Type B pancreatic cell (in vitro differentiated cells): ENCODE measurements at places on chromosomes 16 and 17. TPM values are rescaled to one million over a fixed set of nuclear protein-coding genes. Genes with fewer than 3 reads are reported as not detected.

DNA sequence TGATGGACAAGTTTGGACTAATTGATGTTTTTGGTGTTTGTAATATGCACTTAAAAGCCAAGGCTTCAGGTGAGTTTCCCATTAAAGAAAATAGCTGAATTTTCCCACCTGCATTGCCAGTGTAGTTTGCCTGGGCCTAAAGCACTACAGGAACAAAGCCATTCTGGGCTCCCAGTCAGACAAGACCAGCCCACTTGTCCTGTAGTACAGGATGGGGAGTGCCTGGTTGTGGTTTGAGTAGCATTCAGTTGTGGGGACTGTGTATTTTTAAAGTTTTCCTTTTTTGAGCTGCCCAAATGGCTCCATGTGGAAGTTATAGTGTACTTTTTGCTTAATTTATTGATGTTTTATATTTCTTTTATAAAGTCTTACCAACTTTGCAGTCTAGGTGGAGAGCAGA, 91.7 kb downstream of the TANGO6 start:
- H3K27me3 ChIP-seq = no peaks in the 10 kb centered on the region
- peaks cover 7% of the 10 kb centered on the region for H3K36me3 ChIP-seq

DNA sequence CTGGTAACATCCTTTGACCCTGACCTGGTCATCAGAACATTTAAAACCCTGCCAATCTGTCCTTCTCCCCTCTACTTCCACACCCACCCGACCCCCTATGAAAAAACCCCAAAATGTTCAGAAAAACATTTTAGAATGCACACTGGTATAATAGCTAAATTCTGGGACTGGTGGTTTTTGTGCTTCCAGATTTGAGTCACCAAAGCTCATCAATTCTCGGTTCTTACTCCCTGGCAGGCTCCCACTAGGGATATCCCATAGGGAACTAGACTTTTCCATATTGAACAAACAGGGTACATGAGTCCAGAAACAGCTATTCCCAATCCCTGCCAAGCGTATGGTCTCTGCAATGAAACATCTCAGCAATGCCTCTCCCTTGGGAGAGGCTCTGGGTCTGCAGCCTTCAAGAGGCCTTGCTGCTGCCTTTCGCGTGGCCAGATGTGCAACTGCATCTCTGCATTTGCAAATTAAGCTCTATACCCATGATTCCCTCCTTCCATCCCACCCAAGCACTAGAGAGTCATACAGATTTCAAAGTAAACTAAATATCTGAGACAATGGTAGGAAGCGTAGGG, 67.7 kb downstream of the SMG6 start:
- no peak overlapping the region for H3K27ac ChIP-seq
- DNase-seq = no peak
- peak overlapping the region; percentile 28 for H3K4me3 ChIP-seq
- H3K36me3 ChIP-seq = peaks cover 6% of the 10 kb centered on the region
- no peaks in the 10 kb centered on the region for H3K27me3 ChIP-seq
- H3K4me1 ChIP-seq = peaks cover 37% of the 10 kb centered on the region

DNA sequence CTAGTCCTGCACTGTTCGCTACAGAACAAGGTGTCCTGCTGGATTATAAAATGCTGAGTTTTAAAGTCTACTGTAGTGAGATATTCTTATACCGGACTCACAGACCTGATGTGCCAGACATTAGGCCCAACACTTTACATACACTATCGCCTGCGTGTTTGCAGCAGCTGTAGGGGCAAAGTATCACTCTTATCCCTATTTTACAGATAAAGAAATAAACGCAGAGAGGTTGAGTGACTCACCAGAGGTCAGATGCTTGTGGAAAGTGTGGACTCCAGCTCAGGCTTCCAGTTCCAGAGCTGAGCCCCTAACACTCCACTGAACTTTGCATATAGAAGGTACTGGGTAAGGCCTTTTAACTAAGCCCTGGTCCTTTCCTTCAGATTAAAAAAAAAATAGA, 47.4 kb downstream of the PLXDC1 start:
- peaks cover 7% of the 10 kb centered on the region for H3K27me3 ChIP-seq
- DNase-seq = no peak
- H3K4me1 ChIP-seq = peaks cover 16% of the 10 kb centered on the region
- H3K4me3 ChIP-seq = no peak overlapping the region
- no peaks in the 10 kb centered on the region for H3K36me3 ChIP-seq
- no peak overlapping the region for H3K27ac ChIP-seq

GRCh38 chr16:10103118-10103517, 79.1 kb downstream of the GRIN2A start:
- no peak overlapping the region for H3K27ac ChIP-seq
- no peaks in the 10 kb centered on the region for H3K36me3 ChIP-seq
- H3K4me1 ChIP-seq = no peaks in the 10 kb centered on the region
- H3K27me3 ChIP-seq = peaks cover 35% of the 10 kb centered on the region
- no peak overlapping the region for H3K4me3 ChIP-seq
- no peak for DNase-seq

DNA sequence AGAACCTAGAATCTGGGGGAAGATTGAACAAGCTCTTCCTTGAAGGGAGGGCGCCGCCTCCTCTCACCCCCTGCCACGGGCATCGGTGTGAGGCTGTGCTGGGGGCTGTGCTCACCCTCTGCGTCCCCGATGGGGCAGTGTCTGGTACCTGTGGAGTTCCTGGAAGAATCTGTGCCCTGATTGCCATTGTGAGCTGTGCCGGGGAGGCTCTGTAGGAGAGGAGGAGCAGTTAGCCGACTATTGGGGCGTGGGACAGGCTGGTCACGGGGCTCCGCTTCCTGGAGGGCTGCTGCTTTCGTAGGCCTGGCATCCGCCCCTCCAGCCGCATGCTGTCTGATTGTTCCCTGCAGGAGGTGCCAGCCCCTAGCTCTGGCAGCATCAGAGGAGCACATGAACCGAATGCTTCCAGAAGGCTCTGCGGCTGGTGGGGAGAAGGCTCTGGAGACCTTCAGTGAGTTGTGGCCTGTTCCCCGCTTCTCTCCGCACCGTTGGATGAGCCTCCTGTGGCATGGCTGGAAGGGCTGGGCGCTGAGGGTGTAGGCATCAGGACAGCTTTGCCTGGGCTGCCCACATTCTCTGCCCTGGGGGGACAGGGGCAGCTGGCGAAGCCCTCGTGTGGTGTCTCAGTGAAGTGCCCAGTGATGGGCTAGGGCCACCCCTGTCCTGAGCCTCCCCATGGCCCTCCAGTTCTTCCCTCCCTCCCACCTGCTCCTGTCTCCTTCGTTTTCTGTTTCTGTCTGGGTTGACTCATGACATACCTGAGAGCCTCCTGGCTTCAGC, 86.9 kb downstream of the SEC14L1 start:
- no peak for DNase-seq
- H3K4me1 ChIP-seq = peaks cover 10% of the 10 kb centered on the region
- no peak overlapping the region for H3K27ac ChIP-seq
- H3K4me3 ChIP-seq = no peak overlapping the region
- H3K27me3 ChIP-seq = no peaks in the 10 kb centered on the region

DNA sequence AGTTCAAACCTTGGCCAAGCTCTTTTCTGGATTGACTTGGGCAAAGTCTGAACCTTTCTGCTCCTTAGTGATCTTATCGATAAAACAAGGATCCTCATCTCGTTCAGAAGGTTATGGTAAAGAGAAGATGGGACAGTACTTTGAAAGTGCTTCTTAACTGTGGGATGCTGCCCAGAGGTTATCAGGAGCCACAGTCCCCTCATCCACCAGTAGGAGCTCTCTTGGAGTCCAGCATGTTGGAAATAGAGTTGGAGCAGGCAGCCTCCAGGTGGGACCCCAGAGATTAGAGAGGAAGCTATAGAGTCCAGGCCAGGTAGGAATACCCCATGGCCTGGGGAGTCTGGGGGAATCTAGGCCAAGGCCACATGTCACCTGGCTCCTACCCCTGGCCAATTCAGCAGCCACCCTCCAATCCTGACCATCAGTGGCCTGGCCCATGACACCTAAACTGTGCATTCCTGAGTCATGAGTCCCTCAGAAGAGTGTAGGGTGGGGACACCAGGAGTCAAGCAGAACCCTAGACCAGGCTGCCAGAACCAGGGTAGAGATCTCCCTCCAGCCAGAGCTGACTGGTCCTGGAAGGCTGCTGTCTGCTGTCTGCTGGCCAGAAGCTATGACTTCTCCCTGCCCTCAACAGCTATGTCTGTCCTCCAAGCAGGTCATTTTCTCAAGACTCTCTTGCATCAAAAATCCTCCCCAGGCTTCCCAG, 144.3 kb downstream of the AIPL1 start:
- H3K4me1 ChIP-seq = peaks cover 4% of the 10 kb centered on the region
- H3K27me3 ChIP-seq = no peaks in the 10 kb centered on the region
- no peak for DNase-seq
- no peak overlapping the region for H3K27ac ChIP-seq
- no peaks in the 10 kb centered on the region for H3K36me3 ChIP-seq

GRCh38 chr17:63096426-63096825, 130.4 kb downstream of the TANC2 start:
- no peaks in the 10 kb centered on the region for H3K27me3 ChIP-seq
- no peaks in the 10 kb centered on the region for H3K4me1 ChIP-seq
- no peak for DNase-seq
- no peak overlapping the region for H3K27ac ChIP-seq

DNA sequence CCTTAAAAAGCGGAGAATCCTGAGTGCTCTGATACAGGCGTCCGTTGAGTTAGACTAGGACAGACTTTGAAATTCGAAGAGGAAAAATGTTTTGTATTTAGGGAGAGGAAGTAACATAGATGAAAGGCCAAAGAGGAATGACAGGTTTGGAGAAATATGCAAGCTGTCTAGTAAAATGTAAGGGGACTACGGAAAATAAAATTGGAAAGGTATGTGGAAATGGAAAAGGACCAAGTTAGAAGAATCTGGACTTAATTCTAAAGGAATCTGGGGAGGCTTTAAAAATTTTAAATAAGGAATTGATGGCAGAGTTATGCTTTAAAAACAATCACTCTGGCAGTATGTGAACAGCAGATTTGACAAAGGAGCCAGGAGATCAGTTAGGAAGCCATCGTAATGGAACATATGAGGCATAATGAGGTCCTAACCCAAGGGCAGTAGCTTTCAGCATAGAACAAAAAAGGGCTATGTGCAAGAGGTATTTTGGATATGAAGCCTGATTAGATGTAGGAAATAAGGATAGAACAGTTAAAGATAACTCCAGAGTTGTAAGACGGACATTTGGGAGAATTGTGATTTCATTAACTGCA, 38.3 kb downstream of the CYB561 start:
- H3K4me3 ChIP-seq = no peak overlapping the region
- no peak for DNase-seq
- H3K27ac ChIP-seq = no peak overlapping the region
- peaks cover 12% of the 10 kb centered on the region for H3K4me1 ChIP-seq
- peaks cover 7% of the 10 kb centered on the region for H3K36me3 ChIP-seq

DNA sequence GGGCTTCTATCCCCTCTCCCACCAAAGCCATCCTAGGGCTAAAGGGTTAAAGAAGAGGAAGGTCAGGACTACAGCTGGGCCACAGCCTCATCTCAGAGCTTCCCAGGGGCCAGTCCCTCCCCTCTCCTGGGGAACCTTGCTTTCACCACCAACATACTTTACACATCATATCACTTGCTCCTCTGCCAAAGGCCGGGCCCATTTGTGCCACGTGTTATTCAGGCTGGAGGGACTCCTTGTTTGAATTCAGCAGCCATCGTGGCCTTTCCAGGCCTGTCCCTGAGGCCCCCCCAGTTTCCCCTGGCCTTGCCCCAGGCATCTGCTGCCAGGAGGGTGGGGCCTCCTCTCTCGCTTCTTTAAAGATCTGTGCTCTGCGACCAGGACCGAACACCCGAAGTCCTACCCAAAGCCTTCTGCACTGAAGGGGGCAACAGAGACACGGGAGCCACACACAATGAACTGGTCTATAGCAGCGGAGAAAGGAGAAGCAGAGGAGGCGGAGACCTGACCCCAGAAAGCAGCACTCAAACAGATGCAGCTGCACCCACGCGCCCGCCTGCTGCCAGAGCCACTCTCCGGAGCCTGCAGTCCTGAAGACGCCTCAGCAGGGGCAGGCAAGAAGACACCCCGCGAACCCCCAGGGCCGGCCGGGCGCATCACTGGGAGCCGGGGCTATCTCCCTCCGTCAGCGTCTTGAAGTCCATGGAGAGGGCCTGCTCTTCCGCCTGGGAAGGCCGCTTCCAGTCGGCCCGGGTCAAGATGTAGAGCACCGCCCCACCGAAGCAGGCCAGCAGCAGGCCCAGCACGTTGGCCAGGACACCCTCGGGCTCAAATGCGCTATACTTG, 12.1 kb downstream of the CYB561 start:
- peaks cover 27% of the 10 kb centered on the region for H3K4me1 ChIP-seq
- no peaks in the 10 kb centered on the region for H3K27me3 ChIP-seq
- no peak overlapping the region for H3K27ac ChIP-seq
- no peak overlapping the region for H3K4me3 ChIP-seq
- DNase-seq = no peak

FAM83G gene
- total RNA-seq = 8.3 and 18.5 TPM in 2 replicates
